Activated CD4-positive, alpha-beta T cell treated with anti-CD3 and anti-CD28 coated beads, Interleukin-2, amount 50 U/mL, for 24 hours (primary cell): ENCODE measurements at places on chromosomes 11 and 22.

DNA sequence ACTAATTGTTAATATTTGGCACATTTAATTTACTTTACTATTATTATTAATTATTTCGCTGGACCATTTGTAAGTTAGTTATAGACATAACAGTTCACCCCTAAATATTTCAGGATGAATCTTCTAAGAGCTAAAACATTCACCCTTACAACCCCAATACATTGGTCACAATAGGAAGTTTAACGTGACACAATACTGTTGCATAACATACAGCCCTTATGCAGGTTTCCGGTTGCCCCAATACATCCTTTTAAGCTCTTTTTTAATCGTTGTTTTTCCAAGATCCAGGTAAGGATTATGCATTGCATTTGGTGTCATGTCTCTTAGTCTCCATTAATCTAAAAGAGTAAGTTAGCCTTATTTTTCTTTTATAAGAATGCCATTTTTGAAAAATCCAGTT, 71.2 kb downstream of the HSD17B12 start:
- DNase-seq: no peak

DNA sequence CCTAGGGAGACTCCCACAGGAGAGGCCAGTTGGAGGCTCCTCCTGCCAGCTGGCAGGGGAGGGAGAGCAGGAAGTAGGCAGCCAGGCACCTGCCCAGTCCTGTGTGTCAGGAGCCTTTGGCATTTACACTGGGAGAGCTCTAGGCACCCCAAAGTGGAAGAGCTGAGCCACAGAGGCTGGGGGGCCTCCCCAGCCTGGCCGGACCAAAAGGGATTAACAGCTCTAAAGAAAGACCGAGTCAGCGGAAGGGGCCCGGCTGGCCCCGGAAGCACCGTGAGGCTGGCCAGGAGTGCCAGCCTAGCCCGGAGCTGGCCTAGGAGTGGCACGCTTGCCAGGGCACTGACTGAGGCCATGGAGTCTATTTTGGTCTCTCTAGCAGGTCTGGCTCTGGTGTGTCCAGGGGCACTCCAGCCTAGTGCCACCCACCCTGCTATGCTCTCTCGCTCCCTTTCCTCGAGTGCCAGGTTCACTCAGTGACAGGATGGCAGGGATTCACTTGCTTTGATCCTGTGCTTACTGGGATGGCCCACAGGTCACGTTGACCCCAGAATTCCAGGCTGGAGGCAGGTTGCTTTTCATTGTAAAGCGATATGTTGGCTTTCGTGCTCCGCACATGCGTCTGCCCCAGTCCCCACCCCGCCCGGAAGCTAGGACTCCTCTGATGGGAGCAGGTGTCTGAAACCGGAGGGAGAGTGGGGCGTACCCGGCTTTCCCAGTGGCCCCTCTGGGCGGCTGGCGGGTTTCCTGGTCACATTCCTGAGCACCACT, 3.3 kb upstream of the KMT5B start:
- DNase-seq: no peak

DNA sequence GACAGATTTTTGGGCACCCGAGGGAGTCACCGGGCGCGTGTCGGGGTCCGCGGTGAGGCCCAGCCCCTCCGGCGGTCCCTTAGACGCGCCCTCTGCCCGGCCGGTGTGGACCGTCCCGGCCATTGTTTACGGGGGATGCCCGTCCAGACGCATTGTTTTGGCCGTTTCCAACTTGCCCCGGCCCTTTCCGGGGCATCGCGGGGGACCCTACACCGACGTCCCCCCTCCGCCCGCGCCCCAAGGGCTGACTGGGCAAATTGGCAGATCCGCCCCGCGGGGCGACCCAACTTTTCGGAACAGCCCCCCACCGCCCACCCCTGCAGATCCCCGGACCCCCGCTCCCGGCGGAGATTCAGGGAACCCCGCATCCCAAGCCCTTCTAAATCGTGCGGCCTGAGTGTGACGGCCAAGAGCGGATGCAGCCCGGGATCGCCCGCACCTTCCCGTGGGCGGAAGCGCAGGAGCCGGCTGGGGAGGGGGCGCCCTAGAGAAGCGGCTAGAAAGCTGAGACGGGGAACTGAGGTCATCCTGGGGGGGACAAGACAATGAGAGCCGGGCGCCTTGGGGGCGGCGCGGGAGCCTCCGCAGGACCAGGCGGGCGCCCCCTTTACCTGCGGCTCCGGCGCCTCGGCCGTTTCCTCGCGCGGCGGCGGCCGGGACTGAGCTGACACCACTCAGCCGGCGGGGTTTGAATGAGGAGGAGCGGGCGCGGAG, 17.1 kb upstream of the CCT8L2 start:
- no peak for DNase-seq

GRCh38 chr22:41074466-41074865, 17.9 kb upstream of the EP300 start:
- DNase-seq: no peak

- DNase-seq: no peak
Measured at GRCh38 chr11:95256321-95256779, 25.3 kb upstream of the SESN3 start.

GRCh38 chr22:35301372-35301874, 1.7 kb downstream of the TOM1 start:
- no peak for DNase-seq

- no peak for DNase-seq
Measured at GRCh38 chr22:33025675-33026074, 32.5 kb downstream of the SYN3 start.

- DNase-seq: no peak
Measured at GRCh38 chr11:63583357-63583677, 20.1 kb upstream of the PLAAT2 start.

DNA sequence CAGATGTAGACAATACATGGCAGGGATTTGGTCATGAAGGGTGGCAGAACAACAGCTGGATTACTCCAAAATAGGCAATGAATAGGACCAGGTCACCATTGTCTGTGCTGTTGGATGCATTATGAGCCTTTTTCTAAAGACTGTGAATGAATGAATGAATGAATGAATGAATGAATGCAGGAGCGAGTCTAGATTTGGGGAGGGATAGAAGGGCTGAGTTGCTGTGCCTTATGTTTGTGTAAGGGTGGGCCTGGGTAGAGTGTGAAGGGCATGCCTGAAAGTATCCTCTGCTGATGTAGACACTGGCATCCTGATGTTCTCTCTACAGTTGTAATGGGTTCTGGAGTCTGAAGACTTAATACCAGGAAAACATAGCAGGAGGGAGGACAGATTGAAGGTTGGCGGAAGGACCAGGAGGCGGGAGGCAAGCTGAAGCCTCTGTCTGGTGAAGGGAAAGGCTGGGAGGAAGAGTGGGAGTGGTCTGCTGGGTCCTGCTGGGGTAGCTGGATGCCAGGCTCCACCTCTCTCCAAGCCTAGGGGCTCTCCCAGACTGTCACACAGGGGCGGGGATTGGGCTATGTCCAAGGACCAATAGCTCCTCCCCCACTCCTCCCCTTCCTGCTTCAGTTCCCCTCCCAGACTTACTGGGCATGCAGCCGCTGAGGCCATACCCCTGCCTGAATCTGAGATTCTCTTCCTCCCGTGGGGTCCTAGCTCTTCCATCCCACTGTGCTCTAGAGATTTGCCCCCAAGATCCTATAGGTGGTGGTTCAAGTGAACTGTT, 4.8 kb downstream of the TRIM3 start:
- no peak for DNase-seq

- no peak for DNase-seq
Measured at GRCh38 chr22:49770547-49771265, 57.0 kb downstream of the BRD1 start.

DNA sequence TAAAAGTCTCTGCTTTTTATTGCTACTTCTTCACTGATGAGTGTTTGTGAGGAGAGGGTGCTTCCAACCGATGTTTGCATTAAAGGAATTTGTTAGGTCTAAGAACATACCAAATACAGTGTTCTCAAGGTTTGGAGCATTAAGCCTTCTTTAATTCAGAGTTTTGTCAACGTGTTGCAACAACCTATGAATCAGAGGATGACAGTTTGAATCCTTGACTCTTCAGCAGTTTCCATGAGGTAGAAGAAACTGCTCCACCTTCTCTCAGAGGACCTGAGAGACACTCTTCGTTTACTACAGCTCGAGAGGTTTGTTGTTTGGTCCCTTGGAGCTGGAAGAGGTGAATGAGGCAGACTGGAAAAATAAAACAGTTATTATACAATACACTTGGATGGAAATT, 55.7 kb downstream of the NCAM1 start:
- no peak for DNase-seq

- DNase-seq: no peak
Measured at GRCh38 chr22:46845296-46846149, 83.1 kb downstream of the TBC1D22A start.

GRCh38 chr11:100760744-100761143, 73.7 kb downstream of the ARHGAP42 start:
- no peak for DNase-seq

DNA sequence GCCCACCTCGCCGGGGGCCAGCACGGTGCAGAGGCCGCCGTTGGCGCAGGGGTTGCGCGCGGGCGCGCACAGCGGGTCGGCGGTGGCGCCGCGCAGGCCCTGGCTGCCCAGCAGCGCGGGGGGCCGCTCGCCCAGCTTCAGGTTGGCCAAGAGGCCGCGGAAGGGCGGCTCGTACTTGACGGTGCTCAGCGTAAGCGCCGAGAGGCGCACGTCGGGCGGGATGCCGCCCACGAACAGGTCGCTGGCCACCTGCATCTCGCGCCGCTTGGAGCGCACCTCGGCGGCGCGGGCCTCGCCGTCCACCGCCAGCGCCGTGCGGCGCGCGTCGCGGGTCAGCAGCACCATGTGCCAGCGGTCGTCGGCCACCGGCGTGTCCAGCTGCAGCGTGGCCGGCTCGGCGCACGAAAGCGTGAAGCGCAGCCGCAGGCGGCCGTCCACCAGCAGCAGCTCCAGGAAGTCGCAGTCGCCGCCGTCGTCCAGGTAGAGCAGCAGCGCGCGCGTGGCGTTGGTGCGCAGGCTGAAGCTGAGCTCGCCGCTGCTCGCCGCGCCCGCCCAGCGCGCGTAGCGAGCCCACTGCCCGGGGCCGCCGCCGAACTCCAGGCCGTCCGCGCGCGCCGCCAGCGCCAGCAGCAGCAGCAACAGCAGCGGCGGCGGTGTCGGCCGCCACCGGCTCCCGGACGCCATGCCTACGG, 9.8 kb downstream of the NRXN2 start:
- no peak for DNase-seq

- no peak for DNase-seq
Measured at GRCh38 chr11:20669820-20670684, 666 bp downstream of the NELL1 start.

DNA sequence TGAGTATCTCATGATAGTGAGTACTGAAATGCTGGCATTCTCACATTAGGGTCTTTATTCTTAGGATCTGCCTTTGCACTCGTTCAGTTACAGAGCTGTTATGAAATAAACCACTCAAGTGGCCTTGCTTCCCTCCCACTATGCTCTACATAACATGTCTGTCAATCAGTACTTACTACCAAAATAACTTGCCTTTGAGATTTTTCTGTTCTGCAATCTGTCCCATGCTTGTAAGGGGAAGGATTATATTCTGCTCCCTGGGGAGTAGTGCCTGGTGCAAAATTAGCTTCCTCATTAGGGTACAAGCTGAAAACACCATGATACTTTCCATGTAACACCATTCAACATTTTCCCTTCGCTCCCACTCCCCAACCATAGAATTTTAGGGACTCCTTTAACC, 1.9 kb upstream of the GRAP2 start:
- no peak for DNase-seq

DNA sequence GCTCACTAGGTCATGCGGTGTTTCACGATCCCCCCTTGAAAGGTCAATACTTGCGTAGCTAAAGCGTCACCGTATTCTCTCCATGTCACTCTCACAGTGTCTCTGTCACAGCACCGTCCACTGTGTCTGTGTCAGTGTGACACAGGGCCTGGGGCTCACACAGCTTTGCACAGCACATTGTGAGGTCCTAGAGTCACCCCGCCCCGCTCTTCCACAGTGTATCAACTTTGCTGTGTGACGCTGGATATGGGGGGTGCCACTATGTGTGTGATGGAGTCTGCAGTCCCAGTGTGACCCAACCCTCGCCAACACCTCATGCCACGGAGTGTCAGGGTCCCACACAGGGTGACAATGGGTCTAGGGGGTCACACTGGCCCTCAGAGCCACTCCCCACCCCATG, 583 bp downstream of the P4HA3 start:
- DNase-seq: no peak

- DNase-seq: no peak
Measured at GRCh38 chr11:104120493-104121137, 43.3 kb downstream of the PDGFD start.

DNA sequence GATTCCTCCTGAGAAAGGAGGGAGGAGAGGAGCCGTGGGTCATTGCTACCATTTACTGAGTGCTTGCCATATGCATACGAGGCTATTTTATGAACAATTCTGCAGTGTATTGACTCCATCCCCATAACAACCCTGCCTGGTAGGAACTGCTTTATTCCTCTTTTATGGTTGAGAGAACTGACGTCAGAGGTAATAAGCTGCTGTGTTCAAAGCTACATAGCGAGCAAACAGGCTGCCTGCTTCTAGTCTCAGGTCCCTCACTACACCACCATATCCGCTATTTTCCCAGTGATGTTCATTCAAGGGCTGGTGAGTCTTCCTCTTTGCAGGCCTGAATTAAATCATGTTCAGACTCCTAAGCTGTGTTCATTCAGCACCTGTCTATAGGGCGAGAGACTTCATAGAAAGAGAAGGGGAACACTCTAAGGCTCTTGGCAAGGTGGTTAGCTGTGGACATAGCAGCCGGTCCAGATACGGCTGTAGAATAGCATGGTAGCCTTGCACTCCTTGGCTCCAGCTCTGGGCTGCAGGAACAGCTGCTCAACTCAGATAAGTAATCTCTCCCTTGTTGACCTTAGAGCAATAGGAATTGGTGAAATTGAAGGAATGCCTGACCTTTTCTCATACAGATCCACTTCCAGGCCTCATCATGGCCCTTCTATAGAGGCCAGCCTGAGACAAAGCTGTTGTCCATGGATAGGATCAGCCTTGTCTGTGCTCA, 82.6 kb downstream of the MICAL2 start:
- no peak for DNase-seq
